ENCODE measurements at places on chromosomes 4 and X.

- DNase-seq, result no peak
These were observed 170.4 kb downstream of the PCDH18 start for GRCh38 chr4:137361756-137362470.

DNA sequence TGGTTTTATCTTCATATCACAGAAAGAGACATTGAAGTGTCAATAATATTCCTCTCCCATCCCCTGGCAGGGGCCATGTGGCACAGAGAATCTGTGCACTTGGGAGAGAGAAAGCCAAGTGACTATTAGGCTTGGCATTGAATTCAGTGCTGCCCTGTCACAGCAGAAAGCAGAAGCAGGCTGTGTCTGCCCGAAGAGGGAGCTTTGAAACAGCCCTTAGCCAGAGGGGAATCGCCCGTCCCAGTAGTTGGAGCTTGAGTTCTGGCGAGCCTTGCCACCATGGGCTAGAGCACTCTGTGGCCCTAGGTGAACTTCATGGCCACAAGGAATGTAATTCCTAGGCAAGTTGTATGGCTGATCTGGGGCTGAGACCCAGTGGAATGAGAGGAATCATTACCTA, 282.5 kb upstream of the PCDH10 start:
- DNase-seq, result peak; percentile 18

- DNase-seq, result no peak
These were observed 37.5 kb downstream of the ANXA3 start for GRCh38 chr4:78588894-78589545.

DNA sequence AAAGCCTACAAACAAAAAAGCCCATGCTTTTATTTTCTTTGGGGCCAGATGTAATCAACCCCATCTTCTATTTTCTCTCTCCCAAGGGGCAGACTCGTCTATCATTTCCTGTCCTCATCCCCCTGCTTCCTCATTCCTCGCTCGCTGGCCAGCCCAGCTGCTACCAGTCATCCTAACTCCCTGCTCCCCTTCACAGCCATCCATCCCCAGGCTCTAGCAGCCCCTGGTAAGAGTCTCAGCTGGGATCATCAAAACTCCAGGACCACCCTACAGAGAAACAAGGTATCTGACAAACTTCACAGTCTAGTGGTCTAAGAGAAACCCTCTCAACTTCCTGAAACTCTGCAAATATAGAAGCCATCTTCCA, 23.6 kb downstream of the SH3KBP1 start:
- no peak for DNase-seq

DNA sequence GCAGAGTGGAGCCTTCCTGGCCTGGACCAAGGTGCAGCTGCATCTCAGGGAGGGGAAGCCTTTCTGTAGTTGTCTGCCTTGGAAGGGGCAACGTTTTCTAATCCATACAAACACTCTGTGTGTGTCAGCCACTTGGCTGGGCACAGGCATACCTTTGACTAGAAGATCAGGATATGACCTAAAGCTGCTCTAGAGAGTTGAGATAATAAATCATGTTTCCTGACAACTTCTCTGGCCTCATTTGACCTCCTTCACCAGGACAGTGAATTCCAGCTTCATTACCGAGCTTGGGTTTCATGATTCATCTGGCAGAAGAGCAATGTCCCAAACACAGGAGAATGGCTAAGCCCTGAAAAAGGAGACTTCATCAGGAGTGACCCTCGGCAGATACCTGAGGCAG, 89.6 kb upstream of the KIT start:
- DNase-seq, result no peak

DNA sequence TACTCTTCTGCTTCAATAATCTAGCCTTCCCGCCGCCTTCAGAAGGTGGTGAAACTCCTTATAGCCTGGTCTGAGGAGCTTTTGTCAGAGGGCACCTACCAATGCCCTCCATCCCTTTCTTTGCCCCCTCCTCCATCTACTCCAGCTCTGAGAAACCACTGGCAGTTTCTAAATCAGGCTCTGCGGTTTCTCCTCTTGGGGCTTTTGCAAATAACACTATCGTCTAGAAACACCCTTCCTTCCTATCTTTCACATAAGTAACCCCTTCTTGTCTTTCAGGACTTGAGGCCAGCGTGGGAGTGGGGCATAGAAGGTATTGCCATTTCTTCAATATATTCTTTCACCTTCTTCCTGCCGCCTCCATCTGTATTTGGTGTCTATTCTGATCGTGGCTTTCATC, 1.2 kb upstream of the EFHC2 start:
- DNase-seq, result no peak

- no peak for DNase-seq
These were observed 1099.4 kb upstream of the IGFBP7 start for GRCh38 chr4:58209551-58209950.

DNA sequence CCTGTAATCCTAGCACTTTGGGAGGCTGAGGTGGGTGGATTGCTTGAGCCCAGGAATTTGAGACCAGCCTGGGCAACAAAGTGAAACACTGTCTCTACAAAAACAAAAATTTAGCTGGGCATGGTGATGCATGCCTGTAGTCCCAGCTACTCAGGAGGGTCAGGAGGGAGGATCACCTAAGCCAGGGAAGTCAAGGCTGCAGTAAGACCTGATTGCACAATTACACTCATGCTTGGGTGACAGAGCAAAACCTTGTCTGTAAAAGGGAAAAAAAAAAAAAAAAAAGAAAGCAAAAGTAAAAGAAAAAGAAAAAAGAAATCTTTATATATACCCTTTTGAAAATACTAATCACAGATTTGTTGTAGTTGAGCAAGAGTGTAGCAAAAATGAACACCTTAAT, 801.0 kb upstream of the IGFBP7 start:
- no peak for DNase-seq

All from substantia nigra (tissue), 51 donors.